ENCODE measurements at places on chromosomes 3 and 15.

- DNase-seq, result no peak
Measured at GRCh38 chr3:123388811-123389627, 59.9 kb downstream of the ADCY5 start.

GRCh38 chr15:50425219-50425618, 1.0 kb downstream of the USP8 start:
- DNase-seq, result no peak

- DNase-seq, result no peak
Measured at GRCh38 chr3:12822725-12823373, 18.5 kb downstream of the RPL32 start.

GRCh38 chr15:61480295-61480694, 251.2 kb upstream of the RORA start:
- DNase-seq, result no peak

- DNase-seq, result no peak
Measured at GRCh38 chr15:94230431-94230882, 904 bp upstream of the MCTP2 start.

DNA sequence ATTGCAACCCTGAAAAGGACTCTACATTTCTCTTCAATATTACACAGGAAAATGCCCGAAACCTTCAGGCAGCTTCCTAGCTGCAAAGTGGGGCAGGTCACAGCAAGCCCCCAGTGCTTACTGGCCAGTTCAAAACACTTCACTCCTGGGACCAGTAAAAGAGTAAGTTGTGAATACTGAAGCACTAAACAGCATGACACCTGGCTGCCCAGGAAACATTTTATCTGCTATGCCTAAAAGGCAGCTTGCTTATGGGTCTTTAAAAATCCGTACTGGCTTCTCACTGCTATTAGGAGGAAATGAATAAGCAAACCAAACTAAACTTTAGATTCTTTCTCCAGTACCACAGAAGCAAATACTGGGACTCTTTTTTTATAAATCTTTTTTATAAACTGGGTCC, 457.9 kb upstream of the ALCAM start:
- DNase-seq, result no peak

GRCh38 chr3:146948186-146948585, 343.0 kb upstream of the PLSCR5 start:
- DNase-seq, result no peak

DNA sequence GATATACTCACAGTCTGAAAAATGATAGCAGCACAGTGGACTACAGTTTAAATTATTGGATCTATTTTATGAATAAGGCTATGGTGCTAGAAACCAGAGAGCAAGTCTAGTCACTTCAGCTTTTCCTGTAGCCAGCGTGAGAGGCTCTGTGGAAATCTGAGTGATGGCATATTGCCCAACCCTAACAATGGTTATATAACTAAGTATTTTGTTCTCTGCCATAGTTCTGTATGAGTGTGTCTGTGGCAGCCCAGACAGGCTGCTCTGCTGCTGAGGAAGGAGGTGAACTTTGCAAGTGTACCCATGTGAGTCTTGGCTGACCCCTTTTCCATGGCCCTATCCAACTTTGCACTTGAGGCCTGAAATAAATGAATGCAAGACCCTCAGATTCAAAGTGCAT, 105.7 kb downstream of the LRTM1 start:
- DNase-seq, result no peak

GRCh38 chr3:36647423-36647853, 116.9 kb downstream of the DCLK3 start:
- no peak for DNase-seq

- DNase-seq, result no peak
Measured at GRCh38 chr3:137610723-137611122, 153.4 kb upstream of the SOX14 start.

GRCh38 chr15:52144656-52145178, 32.1 kb upstream of the BCL2L10 start:
- no peak for DNase-seq

DNA sequence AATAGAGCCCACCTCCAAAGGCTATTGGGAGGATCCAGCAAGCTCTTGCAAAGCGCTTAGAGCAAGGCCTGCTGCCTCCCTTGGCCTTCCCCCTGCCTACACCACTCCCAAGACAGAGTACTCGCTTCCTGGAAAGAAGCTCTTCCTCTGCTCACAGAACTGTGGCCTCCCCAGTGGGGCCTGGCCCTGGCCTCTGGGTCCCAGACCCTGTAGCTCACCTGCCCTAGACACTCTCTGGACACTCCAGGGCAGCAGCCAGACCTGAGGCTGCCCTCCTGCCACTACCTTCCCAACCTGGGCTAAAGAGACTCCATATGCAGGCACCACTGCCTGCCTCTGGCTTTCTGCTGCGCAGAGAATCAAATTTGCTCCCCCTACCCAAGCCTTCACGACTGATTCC, 49.9 kb downstream of the GRIP2 start:
- no peak for DNase-seq

GRCh38 chr3:105676621-105677300, 192.1 kb downstream of the CBLB start:
- peak; percentile 64 for DNase-seq

DNA sequence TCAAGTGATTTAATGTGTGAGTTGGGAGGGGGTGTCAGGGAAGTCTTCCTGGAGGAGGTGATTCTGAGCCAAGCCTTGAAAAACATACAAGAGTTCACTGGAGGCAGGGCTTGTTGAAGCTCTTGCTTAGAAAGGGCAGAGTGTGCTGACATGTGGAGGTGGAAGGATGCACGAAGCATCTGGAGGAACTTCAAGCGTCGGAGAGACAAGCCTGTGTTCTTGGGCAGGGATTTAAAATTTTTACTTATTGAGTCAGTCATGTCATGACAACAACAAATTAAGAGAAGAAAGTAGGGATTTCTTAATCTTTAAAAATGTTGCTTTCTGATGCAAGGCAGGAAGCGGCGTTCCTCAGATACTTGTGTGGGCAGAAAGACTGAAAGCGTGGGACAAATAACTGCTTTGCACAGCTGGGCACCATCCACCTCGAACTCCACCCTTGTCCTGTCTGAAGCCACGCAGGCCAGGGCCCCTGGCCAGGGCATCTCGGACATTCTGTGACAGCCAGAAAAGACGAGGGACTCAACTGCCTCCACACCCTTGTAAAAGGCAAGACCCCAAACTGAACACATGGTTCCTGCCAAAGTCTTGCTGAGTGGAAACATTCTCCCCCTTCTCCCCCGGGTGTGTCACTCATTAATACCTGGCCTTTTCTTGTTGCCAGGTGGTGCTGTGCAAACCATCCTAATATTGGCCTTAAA, 6.9 kb upstream of the IL16 start:
- DNase-seq, result no peak

- no peak for DNase-seq
Measured at GRCh38 chr3:11410564-11410963, 138.4 kb downstream of the ATG7 start.

DNA sequence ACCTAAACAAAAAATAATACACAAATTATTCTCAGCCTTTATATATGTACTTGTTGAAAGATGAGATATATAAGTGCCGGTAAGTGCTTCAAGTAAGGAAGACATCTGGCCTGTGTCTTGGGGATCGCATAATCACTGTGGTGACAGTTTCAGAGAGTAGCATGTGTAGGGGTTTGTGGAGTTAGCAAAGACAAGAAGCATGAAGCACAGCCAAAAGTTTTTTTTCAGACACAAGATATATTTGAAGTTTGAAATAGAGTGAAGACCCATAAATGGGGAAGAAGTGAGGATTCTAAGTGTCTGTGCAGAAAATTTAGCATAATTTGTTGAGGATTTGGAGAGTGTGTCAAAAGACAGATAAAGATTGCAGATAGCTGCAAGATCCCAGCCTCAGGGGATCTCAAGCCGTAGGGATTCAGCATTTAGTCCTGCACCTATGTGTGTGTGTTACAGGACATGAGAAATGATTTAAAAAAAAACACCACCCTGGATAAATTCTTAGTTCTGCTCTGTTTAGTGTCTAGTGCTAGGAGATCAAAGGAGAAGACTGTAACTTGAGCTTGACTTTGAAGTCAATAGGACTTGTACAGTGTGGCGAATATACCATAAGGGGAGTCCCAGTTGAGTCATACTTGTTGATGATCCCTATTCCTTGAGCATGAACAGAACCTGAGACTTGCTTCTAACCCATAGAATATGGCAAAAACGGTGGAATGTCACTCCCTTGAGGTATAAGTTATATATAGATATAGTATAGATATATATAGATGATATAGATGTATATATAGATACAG, 123.9 kb upstream of the GRM7 start:
- DNase-seq, result no peak

- DNase-seq, result no peak
Measured at GRCh38 chr3:33848624-33849347, 50.4 kb downstream of the PDCD6IP start.

DNA sequence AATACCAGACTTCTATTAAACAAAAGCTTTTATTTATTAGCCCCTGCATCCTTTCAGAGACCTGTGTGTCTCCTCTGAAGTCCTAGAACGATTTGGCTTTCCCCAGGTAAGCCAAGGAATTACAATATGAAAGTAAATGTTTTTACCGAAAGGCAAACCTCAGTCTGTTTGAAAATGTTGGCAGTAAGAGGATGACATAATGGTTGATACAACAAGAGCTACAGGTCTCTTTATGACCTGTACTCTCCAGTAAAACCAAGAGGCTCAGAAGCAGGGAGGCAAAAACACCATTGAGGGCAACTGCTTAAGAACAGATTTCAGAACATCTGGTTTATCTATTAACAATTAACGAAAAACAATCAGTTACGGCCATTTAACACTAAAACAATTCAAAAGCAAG, 107.8 kb downstream of the ADAM10 start:
- no peak for DNase-seq

- DNase-seq, result no peak
Measured at GRCh38 chr15:57460208-57460816, 84.0 kb downstream of the CGNL1 start.

GRCh38 chr3:196629228-196629627, 10.3 kb upstream of the NRROS start:
- DNase-seq, result no peak

GRCh38 chr15:71011503-71012155, 103.6 kb upstream of the THSD4 start:
- DNase-seq, result peak; percentile 1

DNA sequence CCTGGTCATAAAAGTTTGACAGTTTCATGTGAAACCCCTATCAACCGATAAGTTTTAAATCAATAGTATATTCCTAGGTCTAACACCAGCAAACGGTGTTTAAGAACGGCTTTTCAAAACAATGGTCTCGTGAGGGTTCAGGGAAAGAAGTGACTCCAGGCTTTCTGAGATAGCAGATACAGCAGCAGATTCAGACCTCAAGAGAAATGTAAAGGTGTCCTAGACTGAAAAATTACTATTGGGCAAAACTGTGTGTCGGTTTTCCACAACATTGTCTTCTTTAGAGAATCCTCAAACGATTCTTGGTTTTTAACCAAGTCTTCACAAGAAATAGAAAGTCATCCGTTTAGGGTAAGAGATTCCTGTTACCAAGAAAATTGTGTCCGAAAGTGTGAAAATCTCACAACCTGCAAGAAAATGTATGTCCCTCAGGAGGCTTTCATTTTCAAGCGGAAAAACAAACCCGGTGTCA, 1.2 kb downstream of the SETD2 start:
- peak; percentile 10 for DNase-seq

- no peak for DNase-seq
Measured at GRCh38 chr3:157305392-157305791, 131.3 kb upstream of the PTX3 start.

DNA sequence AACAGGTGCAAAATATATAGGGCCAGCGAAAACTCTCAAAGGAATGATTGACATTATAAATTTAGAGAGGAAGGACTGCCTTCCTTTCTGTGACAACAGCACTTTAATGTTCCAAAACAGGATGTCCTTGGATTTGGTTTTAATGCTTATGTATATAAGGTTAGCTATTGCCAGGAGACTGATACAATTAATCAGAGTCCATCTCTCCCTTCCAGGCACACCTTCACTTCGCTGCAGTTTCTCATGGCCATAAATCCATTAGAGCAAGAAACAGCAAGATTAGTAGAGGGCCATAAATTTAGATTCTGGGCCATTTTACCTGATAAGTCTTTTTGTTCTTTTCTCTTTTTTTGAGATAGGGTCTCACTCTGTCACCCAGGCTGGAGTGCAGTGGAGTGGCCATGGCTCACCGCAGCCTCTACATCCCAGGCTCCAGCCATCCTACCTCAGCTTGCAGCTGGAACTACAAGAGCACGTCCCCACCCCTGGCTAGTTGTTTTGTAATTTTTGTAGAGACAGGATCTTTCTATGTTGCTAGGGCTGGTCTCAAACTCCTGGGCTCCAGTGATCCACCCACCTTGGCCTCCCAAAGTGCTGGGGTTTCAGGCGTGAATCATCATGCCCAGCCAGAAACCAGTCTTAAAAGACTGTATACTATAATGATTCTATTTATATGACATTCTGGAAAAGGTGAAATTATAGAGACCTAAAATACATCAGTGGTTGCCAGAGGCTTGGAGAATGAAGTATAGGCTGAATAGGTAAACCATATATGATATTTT, 15.7 kb upstream of the TFRC start:
- no peak for DNase-seq

GRCh38 chr3:174409086-174409743, 449.9 kb upstream of the NAALADL2 start:
- no peak for DNase-seq

- DNase-seq, result peak; percentile 27
Measured at GRCh38 chr3:153284282-153284938, 122.4 kb downstream of the RAP2B start.
